ENCODE measurements at places on chromosomes 3 and 15.

- DNase-seq, result peak; percentile 73
Measured at GRCh38 chr3:194472290-194472920, 14.4 kb downstream of the ATP13A3 start.

DNA sequence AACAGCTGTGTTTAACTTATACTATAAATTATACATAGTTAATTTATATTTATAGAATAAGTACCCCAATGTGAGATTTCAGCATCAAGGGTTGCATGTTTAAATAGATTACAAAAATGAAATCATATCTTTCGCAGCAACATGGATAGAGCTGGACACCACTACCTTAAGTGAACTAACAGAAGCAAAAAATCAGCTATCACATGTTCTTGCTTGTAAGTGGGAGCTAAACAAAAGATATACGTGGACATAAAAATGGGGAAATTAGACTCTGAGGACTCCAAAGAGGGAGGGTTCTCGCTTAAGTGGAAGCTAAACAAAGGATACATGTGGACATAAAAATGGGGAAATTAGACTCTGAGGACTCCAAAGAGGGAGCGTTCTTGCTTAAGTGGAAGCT lies 626.5 kb upstream of the DPPA4 start:
- DNase-seq, result no peak

DNA sequence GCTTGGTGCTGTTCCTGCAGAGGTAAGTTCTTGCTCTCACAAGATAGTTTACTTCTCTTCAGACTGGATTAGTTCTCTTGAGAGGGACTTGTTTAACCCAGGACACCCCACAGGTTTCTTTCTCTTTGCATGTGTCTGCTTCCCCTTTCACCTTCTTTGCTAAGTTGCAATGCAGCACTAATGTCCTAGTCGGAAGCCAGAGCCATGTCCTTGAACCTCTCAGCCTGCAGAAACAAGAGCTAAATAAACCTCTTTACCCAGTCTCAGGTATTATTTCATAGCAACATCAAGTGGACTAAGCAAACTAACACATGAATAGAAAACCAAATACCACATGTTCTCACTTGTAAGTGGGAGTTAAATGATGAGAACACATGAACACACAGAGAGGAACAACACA lies 915.2 kb downstream of the NSUN3 start:
- no peak for DNase-seq

GRCh38 chr3:105851176-105851575 lies 17.6 kb downstream of the CBLB start:
- DNase-seq, result no peak

DNA sequence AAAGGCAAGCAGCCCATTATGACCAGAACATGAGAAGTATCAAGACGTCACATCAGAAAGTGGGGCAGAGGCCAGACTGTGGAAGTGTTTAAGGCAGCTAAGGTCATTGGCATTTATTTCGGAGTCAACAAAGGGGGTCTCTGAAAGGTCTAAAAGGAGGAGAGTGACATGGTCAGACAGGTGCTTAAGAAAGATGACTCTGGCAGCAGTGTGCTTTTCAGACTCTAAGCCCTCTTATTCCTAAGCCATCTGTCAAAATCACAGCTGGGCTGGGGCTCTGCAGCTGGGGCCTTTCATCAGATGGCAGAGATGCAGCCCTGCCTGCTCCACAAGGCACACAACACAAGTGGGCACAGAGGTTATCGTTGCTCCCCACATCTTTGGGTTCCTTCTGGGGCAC lies 14.0 kb downstream of the FBXL22 start:
- no peak for DNase-seq

GRCh38 chr3:57770009-57770827 lies 14.1 kb downstream of the SLMAP start:
- DNase-seq, result no peak

- DNase-seq, result no peak
Measured at GRCh38 chr3:9175421-9175820, 74.0 kb downstream of the SRGAP3 start.

DNA sequence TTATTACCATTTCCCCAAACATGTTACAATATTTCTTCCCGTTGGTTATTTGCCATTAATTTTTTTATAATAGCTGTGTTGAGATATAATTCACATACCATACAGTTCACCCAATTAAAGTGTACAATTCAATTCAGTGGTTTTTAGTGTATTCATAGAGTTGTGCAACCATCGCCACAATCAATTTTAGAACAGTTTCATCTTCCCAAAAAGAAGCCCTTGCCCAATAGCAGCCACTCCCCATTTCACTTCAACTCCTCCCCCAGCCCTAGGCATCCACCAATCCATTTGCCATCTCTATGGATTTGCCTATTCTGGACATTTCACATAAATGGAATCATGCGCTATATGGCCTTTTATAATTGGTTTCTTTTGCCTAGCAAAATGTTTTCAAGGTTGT lies 225.1 kb downstream of the EPHB1 start:
- no peak for DNase-seq

- no peak for DNase-seq
Measured at GRCh38 chr3:172383306-172383796, 64.9 kb downstream of the GHSR start.

DNA sequence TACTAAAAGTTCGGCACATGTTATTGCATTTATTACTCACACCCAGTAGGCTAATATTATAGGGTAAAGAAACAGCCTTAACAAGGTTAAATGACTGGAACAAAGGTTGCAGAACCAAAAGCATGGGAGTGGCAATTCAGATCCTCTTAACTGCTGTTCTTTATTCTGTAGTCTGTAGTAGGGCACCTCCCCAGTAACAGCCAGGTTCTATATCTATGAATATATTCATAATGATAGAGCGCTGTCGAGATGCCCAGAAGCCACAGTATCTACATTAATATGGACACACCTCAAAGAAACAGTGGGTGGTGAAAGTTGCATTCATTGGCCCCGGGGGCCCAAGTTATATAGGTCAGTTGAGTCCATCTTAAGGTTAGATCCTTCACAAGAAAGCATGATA lies 340.9 kb upstream of the THRB start:
- DNase-seq, result no peak

GRCh38 chr3:33004961-33005360 lies 53.5 kb downstream of the CCR4 start:
- DNase-seq, result no peak

DNA sequence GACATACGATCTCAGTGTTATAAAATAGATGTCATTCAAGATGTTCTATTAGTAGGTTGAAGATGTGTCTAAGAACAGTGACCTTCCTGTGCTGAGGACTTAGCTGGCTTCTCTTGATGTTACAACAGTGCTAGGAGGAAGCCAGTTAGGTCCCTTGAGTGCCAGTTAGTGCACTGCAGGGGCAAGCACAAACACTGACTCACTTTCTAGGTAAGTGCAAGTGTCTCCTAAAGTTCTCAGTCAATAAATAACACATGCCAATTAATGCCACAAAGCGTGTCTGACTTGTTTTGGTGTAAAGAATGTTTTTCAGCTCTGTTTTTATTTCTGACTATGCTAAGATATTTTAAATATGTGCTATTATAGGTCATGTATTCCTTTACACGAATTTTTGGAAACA lies 211.8 kb downstream of the NAALADL2 start:
- no peak for DNase-seq

DNA sequence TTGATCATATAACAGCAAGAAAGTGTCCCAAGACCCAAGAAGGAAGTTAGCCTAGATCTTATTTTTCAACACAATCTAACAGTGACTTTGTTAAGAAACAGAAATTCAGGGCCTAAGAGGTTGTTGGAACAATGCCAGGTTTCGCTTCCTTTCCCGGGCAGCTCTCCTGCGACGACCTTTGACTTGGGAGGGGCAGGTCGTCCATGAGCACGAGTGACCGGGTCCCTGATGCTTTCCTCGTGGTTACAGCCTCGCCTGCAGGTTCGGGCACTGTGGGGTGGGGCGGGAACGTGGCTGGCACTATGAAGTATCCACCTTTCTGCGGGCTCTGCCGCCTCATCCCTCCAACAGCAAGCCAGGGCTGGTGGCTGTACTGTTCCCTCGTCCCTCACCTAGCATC lies 90.1 kb upstream of the RGMA start:
- DNase-seq, result peak; percentile 52

GRCh38 chr3:47228088-47228487 lies 54.5 kb downstream of the KIF9 start:
- no peak for DNase-seq

DNA sequence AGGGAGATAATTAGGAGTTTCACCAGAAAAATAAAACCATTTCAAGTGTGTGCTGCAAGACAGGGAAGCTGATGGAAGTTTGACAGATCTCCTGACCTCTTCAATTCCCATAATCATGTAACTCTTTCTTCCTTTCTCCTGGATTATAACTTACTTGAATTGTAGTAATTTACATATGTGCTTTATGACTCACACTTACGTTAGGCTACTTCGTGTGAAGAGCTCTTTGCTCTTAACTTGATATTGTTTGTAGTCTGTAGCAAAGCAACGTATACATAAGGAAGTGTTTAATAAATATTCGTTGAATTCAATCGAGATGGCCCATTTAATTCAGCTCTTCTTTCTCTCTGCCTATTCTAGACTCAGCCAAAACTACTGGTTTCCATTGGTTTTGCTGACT lies 23.5 kb downstream of the ROBO2 start:
- DNase-seq, result no peak

DNA sequence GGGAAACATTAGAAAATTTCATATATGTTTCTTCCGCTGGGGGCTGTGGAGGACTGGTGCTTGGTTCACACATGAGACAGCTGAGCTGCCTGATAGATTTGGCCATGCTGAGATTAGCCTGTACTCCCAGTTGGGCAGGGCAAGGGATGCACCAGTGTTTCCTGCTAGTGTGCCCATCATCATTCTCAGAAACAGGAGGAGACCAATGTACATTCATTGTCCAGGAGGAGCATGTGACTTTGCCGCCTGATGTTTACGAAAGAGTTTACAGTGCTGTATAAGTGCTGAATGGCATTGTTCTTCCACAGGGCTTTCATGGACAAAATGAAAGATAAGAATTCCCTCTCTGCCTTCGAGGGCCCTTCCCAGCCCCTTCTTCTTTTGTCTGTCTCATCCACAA lies 311.1 kb upstream of the THBS1 start:
- DNase-seq, result peak; percentile 22

DNA sequence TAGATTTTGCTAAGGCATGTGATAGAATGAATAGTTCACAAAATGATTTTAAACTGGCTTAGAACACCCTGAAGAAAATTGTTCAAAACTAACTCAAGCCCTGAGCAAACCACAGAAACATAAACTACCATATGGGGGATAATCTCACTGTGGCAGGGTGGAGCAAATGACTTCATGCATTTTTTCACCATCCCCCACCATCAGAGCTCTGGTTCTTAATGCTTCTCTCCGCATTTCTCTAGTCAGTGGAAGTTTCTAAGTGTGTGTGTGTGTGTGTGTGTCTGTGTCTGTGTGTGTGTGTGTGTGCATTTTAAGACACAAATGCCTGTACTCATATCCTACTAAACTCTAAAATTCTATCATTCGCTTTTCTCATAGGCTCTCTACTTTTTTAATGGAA lies 107.1 kb upstream of the PHLDB2 start:
- DNase-seq, result peak; percentile 52

DNA sequence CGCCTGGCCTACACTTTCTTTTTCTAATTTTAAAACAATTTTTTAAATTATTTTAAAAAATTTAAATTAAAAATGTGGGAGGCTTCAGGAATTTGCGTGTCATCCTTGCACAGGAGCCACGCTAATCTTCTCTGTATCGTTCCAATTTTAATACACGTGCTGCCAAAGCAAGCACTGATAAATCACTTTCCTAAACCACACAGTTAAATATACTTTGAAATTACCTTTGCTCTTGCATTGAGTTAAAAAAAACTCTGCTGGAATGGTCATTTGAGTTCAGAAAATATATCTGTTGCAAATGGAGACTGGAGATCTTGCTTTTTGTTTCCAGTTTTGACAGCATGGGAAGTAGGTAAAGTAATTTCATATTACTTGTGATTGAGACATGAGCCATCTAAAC lies 23.6 kb downstream of the GATM start:
- no peak for DNase-seq

GRCh38 chr15:31100738-31101137 lies 787 bp downstream of the TRPM1 start:
- DNase-seq, result no peak

- DNase-seq, result no peak
Measured at GRCh38 chr15:85583442-85583841, 203.0 kb downstream of the AKAP13 start.

- no peak for DNase-seq
Measured at GRCh38 chr15:42413920-42414319, 54.6 kb downstream of the CAPN3 start.

- DNase-seq, result no peak
Measured at GRCh38 chr3:47007482-47008233, 28.2 kb downstream of the NBEAL2 start.

GRCh38 chr3:149162007-149162406 lies 32.6 kb downstream of the HPS3 start:
- DNase-seq, result no peak

GRCh38 chr15:99424978-99425656 lies 140.7 kb upstream of the MEF2A start:
- DNase-seq, result peak; percentile 65

GRCh38 chr3:191301017-191301416 lies 28.2 kb upstream of the CCDC50 start:
- no peak for DNase-seq

- DNase-seq, result no peak
Measured at GRCh38 chr3:63387568-63387967, 109.5 kb downstream of the SYNPR start.

- DNase-seq, result no peak
Measured at GRCh38 chr15:74626752-74627692, 11.4 kb downstream of the CLK3 start.

GRCh38 chr3:183862610-183863009 lies 22.1 kb downstream of the PARL start:
- no peak for DNase-seq

- DNase-seq, result peak; percentile 36
Measured at GRCh38 chr15:59266028-59266427, 59.4 kb downstream of the LDHAL6B start.

- peak; percentile 13 for DNase-seq
Measured at GRCh38 chr3:32969656-32970055, 18.2 kb downstream of the CCR4 start.

DNA sequence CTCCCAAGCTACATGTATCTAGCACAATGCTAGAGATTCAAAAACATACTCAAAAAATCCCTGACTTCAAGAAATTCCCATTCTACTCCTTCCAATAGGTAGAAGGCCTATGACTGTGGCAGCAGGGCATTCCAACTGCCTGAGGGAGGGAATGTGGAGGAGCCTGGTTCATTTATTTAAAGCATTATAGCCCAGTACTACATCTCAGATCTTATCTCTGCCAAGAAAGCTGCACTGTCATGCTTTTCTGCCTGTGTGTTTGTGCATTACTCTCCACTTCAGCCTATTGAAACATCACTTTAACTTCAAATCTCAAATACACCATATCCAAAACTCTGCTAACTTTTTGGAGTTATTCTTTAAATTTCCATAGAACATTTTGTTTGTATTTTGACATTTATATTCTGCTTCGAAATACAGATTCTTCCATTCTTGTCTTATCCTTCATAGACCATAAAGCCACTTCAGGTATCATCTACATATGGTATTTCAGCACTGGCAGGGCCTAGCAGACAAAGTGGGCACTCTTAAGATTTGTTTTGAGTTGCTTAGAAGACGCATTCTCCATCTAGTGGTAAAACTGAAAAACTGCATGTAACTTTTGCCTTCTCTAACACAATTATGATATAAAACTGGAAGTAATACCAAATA lies 59.1 kb upstream of the NEDD4 start:
- peak; percentile 65 for DNase-seq

- DNase-seq, result peak; percentile 41
Measured at GRCh38 chr3:128307029-128307633, 153.8 kb downstream of the EEFSEC start.
